ENCODE measurements at places on chromosomes 3 and 15.
A peak's percentile ranks its signal among the peaks of the same experiment; 100 is the strongest.

DNA sequence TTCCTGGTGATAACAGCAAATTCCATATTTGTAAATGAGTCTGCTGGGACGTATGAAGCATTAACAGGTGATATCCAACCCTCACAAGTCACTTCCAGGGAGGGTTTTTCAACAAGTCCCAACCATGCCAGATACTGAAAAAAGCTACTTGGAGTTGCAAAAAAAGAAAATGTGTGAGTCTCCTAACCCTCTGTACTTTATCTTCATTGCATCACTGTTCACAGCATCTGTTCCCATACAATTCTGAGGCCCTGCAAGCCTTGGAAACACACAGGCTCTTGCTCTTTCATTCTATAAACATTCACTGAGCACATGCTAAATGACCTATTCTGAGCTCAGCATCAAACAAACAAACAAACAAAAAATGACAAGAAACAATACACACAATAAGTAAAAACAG lies 120.8 kb downstream of the RFTN1 start:
- DNase-seq: peak; percentile 49

DNA sequence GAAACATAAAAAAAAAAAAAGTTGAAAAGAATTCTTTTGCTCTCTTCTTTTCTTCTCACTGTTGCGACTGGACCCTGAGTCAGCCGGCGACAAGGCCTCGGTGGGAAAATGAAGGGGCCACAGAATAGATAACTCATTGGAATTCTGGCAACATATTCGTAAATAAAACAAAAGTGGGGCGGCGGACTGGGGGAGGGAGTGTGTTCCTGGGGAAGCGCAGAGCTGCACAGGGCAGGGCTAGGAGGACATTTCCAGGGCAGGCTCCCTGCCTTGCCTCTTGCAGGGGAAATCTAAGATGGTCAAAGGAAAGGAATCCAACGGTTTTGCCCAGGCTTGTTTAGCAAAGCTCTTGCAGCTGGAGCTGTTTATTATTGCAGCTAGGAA lies 1042.8 kb upstream of the NR2F2 start:
- DNase-seq: no peak

DNA sequence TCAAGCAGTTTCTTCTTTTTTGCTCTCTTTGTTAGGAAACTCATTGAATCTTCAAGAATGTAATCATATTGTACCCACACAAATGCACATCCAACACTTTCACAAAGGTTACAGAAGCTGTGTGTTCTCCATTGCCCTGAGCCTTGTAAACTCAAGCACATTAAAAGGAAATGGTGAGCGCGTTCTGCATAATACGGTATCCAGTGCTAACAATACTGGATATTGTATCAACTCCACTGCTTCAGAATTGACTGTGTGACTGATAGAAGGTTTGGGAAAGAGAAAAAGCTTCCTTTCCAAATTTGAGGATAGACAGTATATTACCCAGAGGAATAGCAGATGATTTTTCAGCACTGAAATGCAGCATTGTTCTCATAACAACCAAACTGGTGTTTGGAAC lies 268.9 kb upstream of the RBMS3 start:
- DNase-seq: no peak

DNA sequence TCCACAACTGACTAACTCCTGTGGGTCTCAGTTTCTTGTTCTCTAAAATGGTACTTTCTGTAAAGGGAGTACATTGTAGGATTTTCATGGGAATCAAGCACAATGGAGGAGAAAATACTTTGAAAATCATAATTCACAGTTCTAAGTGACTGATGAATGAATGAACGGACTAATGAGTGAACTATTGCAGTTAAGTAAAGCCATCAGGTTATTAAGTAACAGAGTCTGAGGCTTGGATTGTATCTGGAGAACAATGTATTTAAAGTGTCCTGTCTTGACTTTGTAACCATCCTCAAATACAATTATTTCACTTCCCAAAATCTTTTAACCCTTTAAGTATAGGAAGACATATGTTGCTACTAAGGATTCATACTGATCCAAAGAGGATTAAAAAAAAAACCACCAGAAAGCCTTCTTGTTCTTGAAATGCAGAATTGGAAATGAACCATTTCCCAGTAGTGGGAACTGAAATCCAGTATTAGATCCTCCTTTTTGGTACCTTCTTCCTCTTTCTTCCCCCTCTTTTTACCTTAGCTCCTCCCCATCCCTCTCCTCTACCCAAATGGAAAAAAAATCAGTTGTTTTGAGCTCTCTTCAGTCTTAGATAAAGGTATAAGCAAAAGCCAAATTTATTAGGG lies 13.2 kb upstream of the BCL6 start:
- no peak for DNase-seq

DNA sequence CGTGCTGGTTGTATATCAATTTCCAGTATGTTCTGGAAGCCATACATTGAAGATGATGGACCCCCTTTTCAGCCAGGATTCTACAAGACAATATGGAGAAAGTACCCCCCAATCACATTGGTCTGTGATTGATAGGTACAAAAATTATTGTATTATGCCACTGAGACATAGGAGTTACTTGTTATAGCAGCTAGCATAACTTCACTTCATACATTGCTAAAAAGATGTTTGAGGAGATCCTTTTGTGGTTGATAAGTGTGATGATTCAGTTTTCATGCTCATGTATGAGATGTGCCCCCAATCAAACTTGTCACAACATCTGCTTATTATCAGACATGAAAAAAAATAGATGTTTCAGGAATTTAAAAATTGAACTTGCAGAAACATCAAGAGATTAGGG lies 66.0 kb downstream of the GPD1L start:
- DNase-seq: no peak

DNA sequence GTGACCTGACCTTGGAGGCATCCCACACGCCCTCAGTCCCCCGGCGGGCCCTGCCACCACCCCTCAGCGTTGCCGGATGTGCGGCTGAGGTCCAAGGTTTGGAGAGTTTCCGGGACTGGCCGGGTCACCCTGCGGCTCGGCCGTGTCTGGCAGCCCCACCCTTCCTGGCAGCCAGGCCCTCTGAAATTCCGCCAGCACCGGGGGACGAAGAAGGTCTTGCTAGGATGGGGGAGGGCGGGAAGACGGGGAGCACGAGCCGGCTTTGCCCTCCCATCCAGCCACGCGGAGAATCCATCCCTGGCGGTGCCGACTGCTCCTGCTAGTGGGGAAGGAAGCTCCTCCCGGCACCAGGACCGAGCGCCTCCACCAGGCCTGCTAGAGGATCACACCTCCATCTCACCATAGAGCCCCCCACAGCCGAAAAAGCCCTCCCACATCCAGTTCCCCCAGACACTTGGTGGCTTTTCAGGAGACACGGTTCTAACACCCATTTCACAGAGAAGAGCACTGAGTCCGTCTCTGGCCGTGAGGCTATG lies 81.5 kb downstream of the CPN2 start:
- DNase-seq: peak; percentile 98

DNA sequence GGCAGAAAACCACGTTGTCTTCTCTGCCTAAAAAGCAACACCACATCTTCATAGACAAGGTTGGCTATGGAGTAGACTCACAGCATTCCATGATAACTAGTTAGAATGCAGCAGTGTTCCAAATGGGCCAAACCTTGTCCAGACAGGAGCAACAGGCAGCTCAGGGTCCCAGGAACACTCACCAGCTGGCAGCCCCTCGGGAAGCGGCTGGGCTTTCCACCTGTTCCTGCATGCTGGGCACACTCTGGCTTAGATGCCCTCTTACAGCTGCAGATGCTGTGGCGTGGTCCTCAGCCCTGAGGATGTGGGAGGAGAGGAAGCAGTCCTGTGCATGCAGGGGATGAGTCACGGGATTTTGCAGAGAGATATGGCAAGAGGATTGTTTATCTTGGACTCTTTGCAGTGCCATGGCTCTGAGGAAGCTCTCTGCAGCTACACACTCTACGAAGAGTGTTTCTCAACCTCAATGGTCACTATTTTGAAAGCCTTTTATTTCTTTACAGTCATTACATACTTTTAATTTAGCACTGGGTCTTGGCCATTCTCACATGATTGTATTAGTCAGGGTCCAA lies 11.3 kb downstream of the NRROS start:
- DNase-seq: peak; percentile 97

DNA sequence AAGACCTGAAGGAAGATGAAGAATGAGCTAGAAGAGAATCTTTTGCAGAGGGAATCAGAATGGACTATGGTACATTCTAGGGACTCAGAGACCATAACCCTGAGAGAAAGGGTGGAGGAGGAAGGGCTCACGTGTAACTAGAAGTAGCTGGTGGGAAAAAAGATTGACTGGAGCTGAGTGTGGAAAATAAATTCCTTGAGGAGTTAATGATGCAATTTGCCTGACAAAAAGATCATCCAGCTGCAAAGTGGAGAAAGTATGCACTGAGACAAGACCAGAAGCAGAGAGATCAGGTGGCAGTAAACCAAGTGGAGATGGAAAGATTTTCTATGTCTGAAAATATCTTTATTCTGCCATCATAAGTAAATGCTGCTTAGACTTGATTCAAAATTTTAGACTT lies 52.9 kb upstream of the TBL1XR1 start:
- peak; percentile 8 for DNase-seq

- DNase-seq: no peak
Observed at GRCh38 chr15:80404761-80405553, 775 bp downstream of the ARNT2 start.

DNA sequence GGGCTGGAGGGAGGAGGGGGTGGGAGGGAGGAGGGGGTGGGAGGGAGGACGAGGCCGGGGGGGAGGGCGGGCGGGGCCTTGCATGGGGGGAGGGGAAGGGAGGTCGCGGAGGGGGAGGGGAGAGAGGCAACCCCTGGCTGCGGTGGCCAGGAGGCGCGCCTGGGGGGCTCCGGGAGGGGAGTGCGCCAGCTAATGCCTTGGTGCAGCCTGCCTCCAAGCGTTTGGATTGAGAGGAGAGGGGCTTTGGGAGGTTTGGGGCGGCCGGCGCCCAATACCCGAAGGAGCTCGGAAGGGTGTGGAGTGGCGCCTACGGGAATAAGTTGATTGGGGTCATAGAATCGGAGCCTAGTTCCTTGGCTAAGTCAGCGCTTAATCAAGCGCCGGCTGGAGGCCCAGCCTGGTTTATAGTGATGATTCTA lies 557 bp downstream of the TFG start:
- DNase-seq: peak; percentile 46

DNA sequence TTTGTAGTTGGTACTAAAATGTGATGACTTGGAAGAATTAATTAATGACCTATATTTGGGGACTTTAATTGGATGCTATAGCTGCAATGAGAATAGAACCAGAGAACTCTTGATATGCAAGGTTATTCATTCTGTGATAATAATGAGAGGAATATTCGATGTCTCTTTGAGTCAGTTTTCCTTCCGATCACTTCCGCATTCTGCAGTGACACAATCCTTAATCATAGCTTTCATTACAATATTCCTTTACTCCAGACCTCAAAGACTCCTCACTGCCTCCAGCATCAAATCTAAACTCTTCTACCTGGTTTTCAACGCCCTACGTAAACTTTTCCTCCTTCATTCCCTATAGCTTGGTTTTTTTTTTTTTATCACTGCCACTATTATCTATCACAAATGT lies 21.6 kb downstream of the B3GNT5 start:
- peak; percentile 75 for DNase-seq

DNA sequence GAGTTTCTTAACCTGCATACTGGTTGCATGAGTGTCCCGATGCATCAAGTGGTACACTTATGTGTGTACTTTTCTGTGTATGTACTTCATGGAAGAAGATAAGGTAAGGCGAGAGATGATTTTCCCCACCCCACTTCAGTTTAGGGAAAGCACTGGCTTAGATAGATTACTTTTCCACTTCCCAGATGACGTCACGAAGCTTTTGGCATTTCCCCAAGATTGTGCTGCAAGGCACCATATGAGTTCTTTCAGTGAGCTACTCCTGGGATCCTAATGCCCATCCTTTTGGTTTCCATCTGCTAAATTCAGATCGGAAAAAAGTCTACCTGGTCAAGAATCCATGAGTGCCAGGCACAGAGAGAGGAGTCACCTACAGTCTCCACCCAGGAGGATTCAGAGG lies 4.5 kb downstream of the IL17RB start:
- DNase-seq: peak; percentile 66

DNA sequence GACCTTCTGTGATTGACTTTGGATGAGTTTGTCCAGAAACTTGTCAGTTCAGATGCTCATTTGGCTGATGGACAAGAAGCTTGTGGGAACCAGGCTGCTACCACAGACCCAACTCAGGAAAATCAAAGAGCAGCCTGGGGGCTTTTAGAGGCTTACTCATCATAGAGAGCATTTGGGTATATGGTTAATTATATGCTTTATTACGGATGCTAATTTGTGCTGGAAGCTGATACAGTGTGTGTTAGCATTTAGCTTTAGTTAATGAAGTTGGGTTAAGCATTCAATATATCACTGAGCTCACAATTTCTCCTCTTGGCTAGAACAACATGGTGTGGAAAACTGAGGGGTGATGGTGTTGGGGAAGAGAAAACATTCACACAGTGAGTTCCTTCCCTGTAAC lies 664.2 kb upstream of the CFAP20DC start:
- no peak for DNase-seq

DNA sequence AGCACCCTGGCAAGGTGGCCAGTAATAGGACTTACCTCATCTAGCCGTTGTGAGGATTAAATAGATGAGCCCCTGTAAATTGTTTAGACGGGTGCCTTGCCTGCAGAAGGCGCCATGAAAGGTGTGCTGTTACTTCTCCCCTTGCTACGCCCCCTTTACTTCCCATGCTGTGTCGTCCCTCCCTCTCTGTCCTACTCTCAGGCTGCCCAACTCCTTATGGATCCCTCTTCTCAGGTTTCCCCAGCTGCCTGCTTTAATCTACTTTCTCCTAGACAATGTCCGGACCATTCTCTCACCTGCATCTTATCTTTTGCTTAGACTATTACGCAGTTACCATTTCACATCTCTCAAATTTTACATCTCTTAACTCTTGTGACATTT lies 1.7 kb upstream of the FBXW12 start:
- no peak for DNase-seq

DNA sequence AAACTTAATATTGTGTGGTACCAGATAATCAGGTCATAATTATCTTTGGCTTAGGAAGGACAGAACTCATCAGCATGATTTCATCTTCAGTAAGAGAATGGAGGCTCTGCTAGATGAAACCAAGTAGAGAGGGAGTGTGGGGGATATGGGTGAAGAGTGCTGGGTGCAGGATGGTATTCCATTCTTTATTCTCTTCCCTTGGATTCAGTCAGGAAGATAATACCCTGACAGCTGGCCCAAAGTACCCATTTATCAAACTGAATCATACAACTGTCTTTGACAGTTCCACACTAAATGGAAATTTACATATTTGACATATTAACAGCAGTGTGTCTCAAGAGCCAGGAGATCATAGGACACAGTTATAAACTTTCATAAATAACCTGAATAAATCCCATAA lies 44.7 kb downstream of the GOLIM4 start:
- no peak for DNase-seq

- DNase-seq: peak; percentile 57
Observed at GRCh38 chr3:64355401-64355807, 130.1 kb upstream of the PRICKLE2 start.

DNA sequence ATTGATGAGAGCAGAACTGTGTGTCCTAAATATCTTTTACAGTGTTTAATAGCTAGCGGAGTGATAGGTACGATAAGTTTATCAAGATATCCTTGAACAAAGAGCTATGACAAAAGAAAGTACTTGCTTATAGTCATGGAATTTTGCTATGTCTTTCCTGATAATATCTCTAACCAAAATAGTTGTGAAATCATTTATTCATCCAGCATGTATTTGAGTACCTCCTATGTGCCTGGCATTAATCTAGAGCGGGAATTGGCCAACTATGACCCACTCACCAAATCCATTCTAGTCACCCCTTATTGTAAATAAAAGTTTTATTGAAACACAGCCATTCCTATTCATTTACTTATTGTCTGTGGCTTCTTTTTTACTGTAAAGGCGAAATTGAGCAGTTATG lies 46.6 kb downstream of the ZFAND6 start:
- peak; percentile 62 for DNase-seq

All from cardiac fibroblast (primary cell).